Psoas muscle (tissue), 8 donors: ENCODE measurements at places on chromosomes 4 and X. TPM values are rescaled to one million over a fixed set of nuclear protein-coding genes. Genes with fewer than 3 reads are reported as not detected.

DNA sequence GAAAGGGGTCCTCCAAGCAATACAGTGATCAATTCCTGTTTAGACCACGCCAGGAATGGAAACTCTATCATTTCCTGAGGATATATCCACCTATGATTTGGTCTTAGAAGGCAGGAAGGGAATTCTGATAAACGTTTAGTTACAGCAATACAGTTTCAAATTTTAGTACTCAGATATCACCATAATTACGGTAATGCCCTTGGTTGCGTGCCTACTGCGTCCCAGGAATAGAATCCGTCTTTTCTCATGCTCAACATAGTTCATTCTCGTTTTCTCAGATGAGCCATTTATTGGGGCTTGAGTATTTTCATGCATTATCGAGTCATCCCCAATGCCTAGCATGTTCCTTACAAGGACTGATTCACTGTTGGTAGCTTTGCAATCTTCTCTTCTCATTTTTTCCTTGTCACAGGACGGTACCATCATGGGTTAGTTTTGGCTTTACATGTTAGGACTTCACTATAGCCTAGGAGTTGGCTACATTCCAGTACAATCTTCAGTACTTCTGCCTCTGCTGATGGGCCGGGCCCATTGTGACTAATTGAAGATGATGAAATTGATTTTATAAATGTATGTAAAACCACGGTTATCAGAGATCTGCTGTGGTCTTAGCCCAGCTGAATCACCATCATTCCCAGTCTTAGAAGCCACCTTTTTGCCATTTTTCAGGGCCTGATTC is 4.4 kb upstream of the PRKX start:
- DNase-seq, result no peak

DNA sequence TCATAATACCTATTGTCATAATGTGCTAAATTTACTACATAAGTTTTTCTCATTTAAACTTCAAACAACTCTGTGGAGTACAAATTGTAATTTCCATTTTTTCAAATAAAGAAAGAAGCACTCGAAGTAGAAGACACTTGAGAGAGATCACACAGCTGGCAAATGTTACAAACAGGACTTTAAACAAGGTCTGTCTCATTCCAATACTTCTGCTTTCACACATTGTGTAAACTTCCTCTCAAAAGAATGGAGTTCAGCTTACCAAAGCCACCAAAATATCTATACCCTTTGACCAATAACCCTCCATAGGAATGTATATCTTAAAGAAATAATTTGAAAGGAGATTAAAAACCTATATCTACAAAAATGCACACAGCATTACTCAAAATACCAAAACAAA is 88.3 kb downstream of the OPHN1 start:
- DNase-seq, result no peak

DNA sequence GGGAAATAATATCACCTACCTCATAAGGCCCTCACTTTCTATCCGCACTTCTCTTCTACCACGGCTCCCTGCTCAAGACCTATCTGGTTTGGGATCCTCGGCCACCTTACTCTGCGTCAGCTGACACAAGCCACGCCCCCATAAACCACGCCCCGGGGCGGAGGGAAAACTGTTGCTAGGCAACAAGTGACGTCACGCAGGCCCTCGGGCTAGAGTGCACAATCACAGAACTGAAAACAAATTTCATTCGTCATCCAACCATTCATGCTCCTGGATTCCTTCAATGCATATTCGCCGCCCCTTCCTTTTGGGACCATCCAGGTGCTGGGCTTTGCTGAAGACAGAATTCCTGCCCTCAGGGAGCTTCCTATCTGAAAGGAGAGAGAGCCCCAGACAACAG is 66.3 kb downstream of the SMC1A start:
- no peak for DNase-seq

OTUD5 gene
- 17.5 TPM for polyA plus RNA-seq

MAGEA2B gene
- not detected for polyA plus RNA-seq
